Fibroblast of villous mesenchyme (primary cell): ENCODE measurements at places on chromosomes 3 and 15. TPM values are rescaled to one million over a fixed set of nuclear protein-coding genes. Genes with fewer than 3 reads are reported as not detected.

Gene MAP6D1
- total RNA-seq, result 2.9 and 3.5 TPM in 2 replicates

Gene PLAAT1
- not detected in 2 replicates for total RNA-seq

Gene TRPM1
- under 0.01 TPM in 1 of 2 replicates, not detected in the other for total RNA-seq

Gene EIF2B5
- 28.0 and 30.7 TPM in 2 replicates for total RNA-seq

Gene KCTD6
- 8.1 and 10.4 TPM in 2 replicates for total RNA-seq

Gene LTF
- total RNA-seq, result under 0.01 TPM in 1 of 2 replicates, not detected in the other

Gene TYRO3
- 13.8 and 14.5 TPM in 2 replicates for total RNA-seq

Gene ACSBG1
- under 0.01 TPM in 1 of 2 replicates, not detected in the other for total RNA-seq

Gene MYZAP
- under 0.01 and 0.43 TPM in 2 replicates for total RNA-seq

Gene PPP4R2
- 62.2 and 105 TPM in 2 replicates for total RNA-seq

Gene TF
- under 0.01 TPM in 1 of 2 replicates, not detected in the other for total RNA-seq
